ENCODE measurements at places on chromosomes 13 and 19.

DNA sequence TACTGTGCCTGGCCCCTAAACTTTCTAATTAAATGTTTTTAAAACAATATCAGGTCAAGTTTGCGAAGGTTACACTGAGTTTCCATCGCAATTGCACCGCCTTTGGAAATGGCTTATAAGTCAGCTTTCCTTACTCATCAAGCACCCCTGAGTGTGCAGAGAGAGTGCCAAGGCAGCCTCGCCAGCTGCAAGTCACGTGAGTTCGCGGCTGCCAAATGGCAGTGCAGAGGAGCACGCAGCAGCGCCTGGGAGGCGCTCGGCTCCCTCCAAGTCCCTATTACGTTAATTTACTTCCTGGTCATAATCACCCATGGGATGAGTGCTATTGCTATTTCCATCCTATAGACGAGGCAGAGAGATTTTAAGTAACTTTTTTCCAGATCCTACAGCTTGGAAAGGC, 319.6 kb downstream of the TEX29 start:
- no peak for DNase-seq

- no peak for DNase-seq
These were observed 1.8 kb upstream of the NOVA2 start for GRCh38 chr19:45975306-45976070.

DNA sequence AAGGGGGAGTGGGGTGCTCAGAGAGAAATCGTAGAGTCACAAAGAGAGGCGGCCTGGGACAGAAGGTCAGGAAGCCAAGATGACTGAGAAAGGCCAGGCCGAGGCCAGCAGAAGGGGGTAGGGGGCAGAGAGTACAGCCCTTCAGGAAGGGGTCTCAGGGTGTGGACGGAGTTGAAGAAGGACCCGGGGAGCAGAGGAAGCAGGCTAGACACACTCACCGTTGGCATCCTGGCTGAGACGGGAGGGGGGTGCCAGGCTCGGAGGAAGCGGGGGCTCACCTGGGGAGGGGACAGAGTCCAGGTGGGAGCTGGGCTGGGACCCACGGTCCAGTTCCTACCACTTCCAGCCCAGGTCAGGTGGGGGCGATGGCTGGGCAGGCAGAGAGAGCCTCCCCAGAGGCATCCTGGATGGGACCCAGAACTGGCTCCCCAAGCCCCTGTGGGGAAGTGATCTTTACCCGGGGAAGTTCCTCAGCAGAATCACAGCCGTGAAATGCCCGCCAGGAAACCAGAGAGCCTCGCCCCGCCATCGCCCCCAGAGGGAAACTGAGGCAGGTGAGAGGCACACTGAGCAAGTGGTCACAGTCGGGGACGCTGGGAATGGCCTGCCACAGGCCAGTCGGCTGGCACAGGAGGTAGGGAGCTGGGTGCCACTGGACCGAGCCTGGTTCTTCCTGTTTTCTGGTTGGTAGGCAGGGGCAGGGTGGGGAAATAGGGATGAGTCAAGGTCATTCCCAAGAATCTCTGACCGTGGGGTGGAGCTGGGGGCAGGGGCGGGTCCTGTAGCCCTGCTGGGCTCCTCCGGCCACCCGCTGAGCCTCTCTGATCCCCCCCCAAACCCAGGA, 1.4 kb downstream of the MATK start:
- no peak for DNase-seq

DNA sequence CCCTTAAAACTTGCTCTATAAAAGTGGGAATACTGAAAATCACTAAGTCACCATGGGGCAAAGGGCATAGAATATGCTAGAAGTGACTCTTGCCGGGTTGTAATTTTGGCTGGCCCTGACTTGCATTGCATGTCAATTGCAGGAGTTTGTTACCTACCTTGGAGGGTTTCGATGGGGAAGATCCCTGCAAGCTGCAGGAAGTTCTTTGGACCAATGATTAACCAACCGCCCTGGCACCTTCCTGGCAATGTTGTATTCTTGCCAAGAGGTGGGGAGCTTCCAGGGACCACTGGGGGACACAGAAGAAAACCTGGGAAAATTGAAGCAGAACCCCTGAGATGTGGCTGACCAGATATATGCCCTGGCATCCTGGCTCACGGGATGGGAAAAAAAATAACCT, 235.8 kb downstream of the B3GLCT start:
- no peak for DNase-seq

- no peak for DNase-seq
These were observed 1.6 kb downstream of the HPN start for GRCh38 chr19:35042954-35043604.

DNA sequence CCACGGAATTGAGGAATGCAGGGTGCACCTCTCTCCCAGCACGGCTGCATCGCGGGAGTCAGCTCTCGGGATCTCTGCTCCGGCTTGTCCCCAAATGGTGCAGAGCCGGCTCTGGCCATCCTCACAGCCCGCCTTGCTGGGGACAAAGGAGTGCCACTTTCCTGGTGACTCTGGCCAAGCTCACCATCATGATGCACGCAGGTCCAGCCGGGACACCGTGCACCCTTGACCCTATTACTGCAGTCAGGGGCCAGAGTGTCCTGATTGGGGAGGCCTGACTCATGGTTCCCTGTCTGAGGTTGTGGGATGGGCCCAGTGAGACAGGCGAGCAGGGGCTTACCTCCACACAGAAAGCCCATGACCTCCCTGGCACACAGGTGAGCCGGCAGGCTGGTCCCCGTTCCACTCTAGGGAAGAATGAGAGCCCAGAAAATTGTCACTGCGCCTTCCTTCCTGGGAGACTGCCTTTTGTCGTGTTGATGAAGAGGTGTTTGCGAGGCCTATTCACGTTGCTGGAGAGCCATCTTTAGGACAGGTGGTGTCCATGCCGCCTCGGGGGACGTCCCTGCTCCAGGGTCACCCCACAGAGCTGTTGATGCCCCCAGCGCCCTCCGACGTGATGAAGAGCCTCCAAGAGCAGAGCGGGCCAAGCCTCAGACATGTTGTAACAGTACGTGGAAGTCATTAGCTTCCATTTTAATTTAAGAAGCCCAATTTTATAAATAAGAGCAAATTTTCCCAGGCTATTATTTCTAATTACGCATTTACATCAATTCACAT, 18.5 kb upstream of the VSTM2B start:
- no peak for DNase-seq

DNA sequence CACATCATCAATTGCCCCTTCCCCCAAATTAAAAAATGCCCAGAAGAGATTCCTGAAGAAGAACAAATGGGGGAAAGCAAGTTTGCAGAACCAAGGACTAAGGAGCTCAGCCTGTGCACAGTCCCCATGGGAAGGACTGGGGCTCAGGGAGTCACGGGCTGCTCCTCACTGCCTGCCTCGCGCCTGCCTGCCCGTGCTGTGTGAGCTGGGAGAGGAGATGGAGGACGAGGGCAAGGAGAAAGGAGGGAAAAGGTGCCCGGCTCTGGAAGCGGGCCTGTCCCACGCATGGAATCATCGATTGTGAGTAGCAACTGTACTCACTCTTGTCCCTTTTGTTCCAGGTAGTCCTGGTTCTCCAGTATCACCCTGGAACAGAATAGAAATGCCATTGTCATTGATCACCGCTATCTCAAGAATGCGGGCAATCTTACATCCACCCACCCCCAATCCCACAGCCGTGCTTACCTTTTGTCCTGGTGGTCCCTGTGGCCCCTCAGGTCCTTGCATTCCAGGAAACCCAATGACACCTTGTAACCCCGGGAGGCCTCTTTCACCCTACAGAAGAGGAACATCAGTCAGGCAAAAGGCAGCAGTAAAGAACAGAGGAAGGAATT, 93.4 kb downstream of the COL4A1 start:
- no peak for DNase-seq

GRCh38 chr13:99085808-99086266, 108.0 kb upstream of the DOCK9 start:
- no peak for DNase-seq

GRCh38 chr19:29630655-29631054, 24.6 kb downstream of the POP4 start:
- DNase-seq, result no peak

DNA sequence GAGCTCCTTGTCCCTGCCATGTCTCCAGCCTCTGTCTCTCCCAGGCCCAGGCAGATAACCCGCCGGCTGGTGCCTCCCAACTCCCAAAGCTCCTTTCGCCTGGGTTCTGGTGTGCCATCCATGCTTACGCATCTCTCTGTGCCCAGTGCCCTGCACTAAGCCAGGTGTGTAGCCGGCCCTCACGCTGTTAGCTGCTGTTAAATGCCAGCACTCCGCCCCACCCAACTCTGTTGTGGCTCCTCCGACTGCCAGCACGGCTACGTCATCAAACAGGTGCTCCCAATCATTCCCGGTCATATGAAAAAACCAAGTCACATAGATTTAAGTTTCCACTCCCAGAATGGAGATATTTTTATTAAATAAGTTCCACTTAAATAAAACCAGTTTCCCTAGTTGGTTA, 7.0 kb upstream of the HSPH1 start:
- no peak for DNase-seq

DNA sequence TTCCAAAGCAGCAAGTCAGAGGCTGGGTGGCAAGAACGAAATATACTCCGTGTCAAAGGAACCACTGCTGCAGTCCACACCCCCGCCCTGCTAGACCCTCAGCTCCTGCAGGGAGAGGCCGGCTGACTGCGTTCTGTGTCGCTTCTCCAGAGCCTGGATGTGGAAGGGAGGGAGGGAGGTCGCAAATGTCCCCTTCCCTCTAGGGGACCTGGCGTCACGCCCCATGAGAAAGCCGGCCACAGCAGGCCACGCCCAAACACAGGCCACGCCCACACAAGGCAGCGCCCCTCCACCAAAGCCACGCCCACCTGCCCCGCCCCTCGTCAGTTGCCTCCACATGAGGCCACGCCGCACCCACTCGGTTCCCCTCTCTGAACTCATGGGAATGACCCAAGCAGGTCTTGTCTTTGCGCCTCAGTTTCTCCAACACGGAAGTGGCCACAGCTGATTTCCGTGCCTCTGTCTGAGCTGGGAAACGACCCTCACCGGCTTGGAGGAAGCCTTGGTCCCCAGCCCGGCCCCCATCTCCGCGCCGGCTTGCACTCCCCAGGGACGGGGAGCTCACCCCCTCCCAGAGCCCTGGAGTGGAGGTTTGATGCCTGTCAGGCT, 38.4 kb upstream of the TCF3 start:
- peak; percentile 90 for DNase-seq

DNA sequence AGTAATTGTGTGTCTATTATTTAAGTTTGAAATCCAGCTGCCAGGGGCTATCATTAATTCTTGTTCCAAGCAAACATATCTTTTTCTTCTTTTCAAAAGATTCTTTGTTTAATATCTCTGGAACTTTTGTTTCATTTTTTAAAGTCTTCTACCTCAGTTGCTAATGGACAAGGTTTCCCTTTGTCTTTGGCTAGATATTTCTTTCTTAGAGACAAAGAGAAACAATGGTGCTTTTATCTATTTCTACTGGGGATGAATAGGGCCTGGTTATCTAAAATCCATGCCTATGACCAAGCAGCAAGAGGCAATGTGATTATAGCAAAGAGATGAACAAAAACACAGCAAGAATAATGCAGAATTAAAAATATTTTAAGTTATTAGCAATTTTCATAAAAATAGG, 661.3 kb upstream of the KLF12 start:
- DNase-seq, result no peak

Measured in erythroblast (primary cell).